Thoracic aorta (tissue), 2 donors: ENCODE measurements at places on chromosomes 11 and 22.

- no peak overlapping the region for H3K4me3 ChIP-seq
- H3K36me3 ChIP-seq: no peaks in the 10 kb centered on the region
- no peak overlapping the region for H3K27ac ChIP-seq
- DNase-seq: no peak
- no peaks in the 10 kb centered on the region for H3K27me3 ChIP-seq
- no peaks in the 10 kb centered on the region for H3K4me1 ChIP-seq
Measured at GRCh38 chr11:112871909-112872500, 89.2 kb upstream of the NCAM1 start.

GRCh38 chr22:37032134-37032534 is 12.6 kb downstream of the MPST start:
- no peak for DNase-seq
- H3K36me3 ChIP-seq: peaks cover 23% of the 10 kb centered on the region
- no peaks in the 10 kb centered on the region for H3K27me3 ChIP-seq
- no peaks in the 10 kb centered on the region for H3K4me1 ChIP-seq

DNA sequence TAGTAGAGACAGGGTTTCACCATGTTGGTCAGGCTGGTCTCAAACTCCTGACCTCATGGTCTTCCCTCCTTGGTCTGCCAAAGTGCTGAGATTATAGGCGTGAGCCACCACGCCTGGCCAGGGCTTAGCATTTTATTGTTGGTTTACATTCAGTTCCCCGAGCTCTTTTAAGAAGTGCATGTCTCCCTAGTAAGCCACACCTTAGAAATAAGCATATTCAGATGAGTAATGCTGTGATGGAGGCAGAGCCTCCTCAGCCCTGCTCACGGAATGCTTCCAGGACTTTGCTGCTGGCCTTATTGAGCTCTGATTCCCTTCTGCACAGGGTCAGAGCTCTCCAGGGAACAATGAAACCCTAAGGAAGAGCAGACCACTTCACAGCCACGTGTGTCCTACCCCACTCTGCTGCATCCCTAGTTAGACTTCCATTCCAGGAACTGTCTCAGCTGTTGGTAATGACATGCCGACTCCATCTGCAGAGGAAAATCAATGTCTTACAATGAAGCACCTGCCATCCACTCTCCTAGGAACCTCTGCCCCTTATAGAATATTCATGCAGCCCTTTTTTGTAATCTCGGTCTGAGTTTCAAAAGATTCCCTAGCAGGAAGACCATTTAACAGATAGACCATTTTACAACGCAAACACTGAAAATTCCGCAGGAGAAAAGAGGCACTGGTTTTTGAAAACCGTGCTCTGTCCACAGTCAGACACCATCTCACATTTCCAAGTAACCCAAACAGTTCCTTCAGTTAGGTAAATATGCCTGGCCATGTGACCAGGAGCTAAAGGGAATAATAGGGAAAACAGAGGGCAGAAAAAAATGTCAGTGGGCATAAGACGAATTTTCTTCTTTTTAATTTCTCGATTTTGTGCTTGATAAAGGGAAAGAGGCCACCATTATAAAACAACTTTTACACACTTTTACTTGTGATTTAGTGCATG is 1.7 kb upstream of the JAM3 start:
- H3K27me3 ChIP-seq: no peaks in the 10 kb centered on the region
- peaks cover 15% of the 10 kb centered on the region for H3K4me1 ChIP-seq
- no peak overlapping the region for H3K27ac ChIP-seq
- DNase-seq: no peak
- no peak overlapping the region for H3K4me3 ChIP-seq

DNA sequence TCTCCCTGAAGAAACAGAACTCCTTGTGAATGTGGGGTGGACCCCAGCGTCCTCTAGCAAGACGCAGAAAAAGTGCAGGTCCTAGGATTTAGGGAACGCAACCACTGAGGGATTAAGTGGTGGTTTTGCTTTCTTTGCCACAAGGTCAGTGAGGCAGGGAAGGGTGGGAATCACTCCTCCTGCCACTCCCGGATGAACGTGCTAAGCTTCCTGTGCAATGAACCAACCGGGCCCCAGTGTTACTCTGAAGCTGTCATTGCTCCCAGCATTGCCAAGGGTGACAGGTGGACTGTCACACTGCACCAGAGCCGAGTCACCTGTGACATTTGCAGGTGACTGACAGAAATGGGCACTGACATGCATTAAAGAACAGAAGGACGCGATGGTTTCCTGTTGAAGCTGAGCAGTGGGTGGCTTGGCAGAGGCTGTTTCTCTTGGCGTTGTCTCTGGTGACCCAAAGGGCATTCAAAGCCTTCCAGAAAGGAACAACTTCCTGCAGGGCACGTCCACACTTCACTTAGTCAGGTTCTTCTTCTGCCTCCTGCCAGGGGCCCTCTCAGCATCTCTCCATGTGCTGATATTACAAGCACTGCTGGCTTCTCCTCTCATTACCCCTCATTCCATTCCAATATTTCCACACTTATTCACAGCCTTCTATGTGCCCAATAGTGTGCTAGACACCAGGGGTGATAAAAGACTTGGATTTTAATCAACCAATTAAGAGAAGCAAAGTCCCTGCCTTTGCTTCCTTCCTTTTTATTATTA is 9.7 kb downstream of the KIRREL3 start:
- DNase-seq: no peak
- H3K27me3 ChIP-seq: no peaks in the 10 kb centered on the region
- no peaks in the 10 kb centered on the region for H3K36me3 ChIP-seq
- no peak overlapping the region for H3K27ac ChIP-seq
- H3K4me1 ChIP-seq: no peaks in the 10 kb centered on the region
- no peak overlapping the region for H3K4me3 ChIP-seq

- no peak for DNase-seq
- no peaks in the 10 kb centered on the region for H3K4me1 ChIP-seq
- H3K36me3 ChIP-seq: no peaks in the 10 kb centered on the region
- H3K27me3 ChIP-seq: no peaks in the 10 kb centered on the region
Measured at GRCh38 chr22:48757581-48757980, 1070.1 kb downstream of the BRD1 start.

DNA sequence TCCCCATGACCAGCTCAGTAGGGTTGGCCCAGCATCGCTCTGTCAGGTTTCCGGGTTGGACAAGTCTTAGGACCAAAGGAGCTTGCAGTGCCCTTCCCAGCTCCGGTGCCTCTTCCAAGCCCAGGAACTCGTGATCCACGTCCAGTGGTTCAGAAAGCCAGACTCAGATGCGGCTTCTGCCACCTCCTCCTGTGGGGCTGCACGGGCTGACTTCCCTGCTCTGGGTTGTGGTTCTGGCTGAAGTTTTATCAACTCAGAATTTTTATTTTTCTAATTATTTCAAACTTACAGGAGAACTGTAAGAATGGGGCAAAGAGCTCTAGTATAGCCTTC is 85.0 kb downstream of the BCR start:
- H3K4me3 ChIP-seq: no peak overlapping the region
- H3K36me3 ChIP-seq: peaks cover 42% of the 10 kb centered on the region
- H3K27ac ChIP-seq: peak overlapping the region; percentile 77
- no peak for DNase-seq
- H3K27me3 ChIP-seq: no peaks in the 10 kb centered on the region

GRCh38 chr11:77472991-77473800 is 698 bp downstream of the PAK1 start:
- no peak overlapping the region for H3K27ac ChIP-seq
- H3K4me3 ChIP-seq: peak overlapping the region; percentile 86
- H3K27me3 ChIP-seq: no peaks in the 10 kb centered on the region
- no peaks in the 10 kb centered on the region for H3K4me1 ChIP-seq
- DNase-seq: no peak
- H3K36me3 ChIP-seq: no peaks in the 10 kb centered on the region
